ENCODE measurements at places on chromosomes 1 and 21. TPM values are rescaled to one million over a fixed set of nuclear protein-coding genes. Genes with fewer than 3 reads are reported as not detected.

The HNRNPU gene
- 424 TPM for total RNA-seq

The CTTNBP2NL gene
- 18.0 TPM for total RNA-seq

The BCAR3 gene
- 24.5 TPM for total RNA-seq

The FAM72B gene
- total RNA-seq: 10.2 TPM

The LPAR3 gene
- 27.2 TPM for total RNA-seq

The C4BPA gene
- total RNA-seq: 0.32 TPM

GRCh38 chr21:35399706-35400105, 350.6 kb upstream of the RUNX1 start:
- no peak for DNase-seq

DNA sequence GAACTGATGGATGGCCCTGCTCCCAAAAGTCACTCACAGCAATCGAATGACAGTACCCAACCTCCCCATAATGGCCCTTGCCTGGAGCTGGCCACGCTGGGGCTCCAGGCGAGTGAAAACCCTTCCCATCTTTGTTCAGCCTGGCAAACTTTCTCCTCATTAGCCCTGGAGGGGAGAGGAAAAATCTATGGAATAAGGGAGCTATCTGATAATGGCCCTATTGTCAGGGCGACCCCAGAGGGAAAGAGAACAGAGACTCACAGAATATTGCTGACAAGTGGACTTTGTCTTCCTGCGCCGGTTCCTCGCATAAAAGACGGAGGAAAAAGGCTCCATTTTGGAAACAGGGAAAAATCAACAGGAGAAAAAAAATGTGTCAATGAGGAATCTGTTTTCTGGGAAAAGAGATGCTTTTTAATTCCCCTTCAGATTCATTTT, 13.0 kb upstream of the ARHGEF16 start:
- DNase-seq: no peak

- no peak for DNase-seq
Measured at GRCh38 chr1:20237646-20238045, 51.3 kb upstream of the PLA2G2C start.

GRCh38 chr1:245666412-245666811, 511.6 kb downstream of the KIF26B start:
- DNase-seq: no peak

GRCh38 chr1:22142315-22143064, 407 bp downstream of the WNT4 start:
- no peak for DNase-seq

DNA sequence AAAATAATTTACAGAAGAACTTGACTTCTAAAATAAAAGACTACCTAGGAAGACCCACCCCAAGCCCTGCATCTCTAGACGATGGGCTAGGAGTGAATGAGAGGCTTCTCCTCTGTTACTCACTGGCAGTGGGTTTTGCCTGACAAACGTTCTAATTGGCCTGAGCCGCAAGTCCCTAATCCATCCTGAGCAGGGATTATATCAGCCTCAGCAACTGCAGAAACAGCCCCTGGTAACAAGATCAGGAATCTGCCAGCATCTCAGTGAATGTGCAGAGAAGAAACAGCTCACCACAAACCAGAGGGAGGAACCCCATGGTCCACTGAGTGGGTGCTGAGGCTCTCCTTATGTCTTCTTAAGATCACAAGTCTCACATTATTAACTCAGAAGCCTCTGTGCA, 240.6 kb downstream of the BRINP2 start:
- no peak for DNase-seq

DNA sequence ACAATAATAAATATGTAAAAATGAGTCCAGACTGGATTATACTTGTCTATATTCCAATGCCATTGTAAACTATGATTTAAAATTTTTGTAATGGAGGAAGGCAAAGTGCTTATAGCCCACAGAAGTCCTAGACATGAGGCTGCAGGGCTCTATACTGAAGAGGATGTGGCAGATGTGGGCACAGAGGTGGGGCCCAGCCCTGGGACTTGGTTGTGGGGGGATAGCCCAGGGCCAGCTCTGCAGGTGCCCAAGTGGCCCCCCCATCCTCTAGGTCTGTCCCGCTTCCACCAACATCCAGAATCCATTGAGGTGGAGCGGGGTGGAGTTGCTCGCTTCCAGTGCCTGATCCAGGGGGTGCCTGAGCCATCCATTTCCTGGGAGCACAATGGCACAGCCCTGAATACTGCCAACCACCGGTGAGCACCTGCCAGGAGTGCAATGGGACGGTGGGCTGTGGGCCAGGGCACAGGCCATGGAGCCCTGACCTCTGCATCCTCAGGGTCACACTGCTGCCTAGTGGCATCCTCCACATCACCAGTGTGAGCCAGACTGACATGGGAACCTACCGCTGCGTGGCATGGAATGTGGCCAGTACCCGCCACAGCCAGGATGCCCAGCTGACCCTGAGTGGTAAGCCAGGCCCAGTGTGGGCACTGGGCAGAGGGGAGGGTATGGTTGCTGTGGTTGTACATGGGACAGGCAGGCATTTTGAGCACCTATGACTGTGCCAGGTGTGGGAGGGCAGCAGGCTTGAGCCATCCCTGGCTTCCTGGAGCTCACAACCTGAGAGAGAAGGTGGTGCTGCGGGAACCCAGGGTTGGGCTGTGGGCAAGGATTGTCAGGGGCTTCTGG, 21.0 kb downstream of the SLC27A3 start:
- DNase-seq: no peak

DNA sequence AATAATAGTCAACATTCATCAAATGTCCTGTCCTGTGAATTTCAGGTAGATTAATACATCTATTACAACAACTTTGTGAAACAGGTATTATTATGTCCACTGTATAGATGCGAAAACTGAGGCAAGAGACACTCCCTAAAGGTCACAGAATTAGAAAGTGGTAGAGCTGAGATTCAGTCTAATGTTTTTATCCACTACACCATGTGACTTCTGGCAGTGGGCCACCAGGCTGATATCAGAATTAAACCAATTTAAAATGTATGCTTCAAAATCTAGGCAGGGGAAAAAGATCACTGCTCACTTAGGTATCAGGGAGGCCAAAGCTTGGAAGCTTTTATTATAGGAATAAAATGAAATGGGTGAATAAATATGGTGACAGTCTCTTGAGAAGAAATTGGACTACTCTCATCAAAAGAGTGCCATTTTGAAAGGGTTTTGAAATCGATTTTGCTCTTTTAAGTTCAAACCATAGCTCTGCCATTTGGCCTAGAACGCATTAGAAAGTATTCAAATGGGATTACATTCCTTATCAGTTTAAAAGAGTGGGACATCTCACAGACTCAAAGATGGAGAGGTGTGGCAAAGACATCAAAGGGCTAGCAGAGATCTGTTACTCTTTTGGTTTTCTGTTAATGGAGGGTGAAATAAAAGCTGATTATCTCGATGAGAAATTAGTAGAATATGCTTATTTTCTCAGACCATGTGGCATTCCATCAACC, 1.9 kb downstream of the DDAH1 start:
- DNase-seq: no peak

DNA sequence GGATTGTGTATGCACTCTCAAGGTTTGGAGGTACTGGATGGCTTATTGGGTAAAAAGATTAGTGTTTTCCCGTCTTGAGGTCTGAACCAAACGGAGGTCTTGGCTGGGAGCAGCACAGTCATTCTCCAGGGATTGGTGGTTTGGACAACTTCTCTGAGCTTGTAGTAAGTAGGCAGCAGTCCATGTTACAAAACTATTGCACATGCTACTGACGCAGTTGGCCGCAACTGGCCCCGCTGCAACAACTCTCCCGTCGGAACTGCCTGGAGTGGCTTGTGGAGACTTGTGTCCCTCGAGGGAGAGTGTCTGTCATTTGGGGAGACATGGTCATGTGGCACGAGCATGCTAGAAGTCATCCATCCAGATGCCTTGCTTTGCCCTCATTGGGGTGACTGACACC, 276.0 kb downstream of the TM2D1 start:
- no peak for DNase-seq

DNA sequence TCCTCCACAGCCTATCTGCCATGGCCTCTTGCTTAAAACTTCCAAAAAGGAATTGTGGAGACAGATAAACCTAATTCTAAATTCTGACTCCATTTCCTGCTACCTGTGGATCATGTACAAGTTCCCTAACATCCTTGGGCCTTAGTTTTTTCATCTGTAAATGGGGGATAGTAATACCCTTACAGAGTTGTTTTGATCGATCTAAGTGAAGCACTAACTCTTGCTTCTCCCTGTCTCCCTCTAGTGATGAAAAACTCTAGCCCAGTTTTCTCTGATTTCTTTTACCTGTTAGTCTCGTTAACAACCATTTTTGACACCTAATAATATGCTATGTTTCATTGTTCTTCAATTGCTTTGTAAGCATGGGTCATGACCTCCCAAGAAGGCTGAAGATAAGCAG, 65.9 kb downstream of the TM2D1 start:
- no peak for DNase-seq

DNA sequence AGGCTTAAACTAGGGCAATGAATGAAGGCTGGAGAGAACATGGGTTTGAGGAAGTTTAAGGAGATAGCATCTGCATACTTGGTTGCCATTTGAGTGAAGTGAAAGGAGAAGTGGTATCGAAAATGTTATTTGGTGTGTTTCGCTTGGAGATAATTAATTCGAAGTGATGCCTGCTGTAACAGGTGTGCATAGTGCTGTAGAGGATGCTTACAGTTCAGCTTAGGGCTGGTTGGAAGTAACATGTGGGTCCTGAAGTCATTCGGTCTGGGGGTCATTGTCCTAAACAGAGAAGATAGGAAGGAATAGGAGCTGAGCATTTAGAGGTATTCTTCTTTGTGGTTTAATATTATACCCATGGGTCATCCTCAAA, 301 bp upstream of the NUDT17 start:
- no peak for DNase-seq

DNA sequence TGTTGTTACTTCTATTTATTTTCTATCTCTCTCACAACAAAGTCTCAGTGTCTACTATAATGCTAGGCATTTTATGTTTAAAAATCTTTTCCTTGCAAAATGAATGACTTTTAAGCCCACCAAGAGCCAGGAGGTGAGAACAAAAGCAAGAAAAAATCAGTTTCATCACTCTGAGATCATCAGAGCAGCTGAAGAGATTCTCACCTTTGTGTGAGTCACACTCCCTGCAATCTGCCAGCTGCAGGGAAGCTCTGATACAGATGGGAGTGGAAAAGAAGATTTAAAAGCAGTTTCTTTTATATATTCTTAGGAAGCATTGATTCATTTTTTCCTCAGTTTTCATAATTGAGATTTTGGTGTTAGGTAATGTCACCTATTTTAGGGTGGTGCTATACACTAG, 107.6 kb downstream of the LHX9 start:
- DNase-seq: no peak
